HT-29 (cell line): ENCODE measurements at places on chromosomes 6 and 20.

DNA sequence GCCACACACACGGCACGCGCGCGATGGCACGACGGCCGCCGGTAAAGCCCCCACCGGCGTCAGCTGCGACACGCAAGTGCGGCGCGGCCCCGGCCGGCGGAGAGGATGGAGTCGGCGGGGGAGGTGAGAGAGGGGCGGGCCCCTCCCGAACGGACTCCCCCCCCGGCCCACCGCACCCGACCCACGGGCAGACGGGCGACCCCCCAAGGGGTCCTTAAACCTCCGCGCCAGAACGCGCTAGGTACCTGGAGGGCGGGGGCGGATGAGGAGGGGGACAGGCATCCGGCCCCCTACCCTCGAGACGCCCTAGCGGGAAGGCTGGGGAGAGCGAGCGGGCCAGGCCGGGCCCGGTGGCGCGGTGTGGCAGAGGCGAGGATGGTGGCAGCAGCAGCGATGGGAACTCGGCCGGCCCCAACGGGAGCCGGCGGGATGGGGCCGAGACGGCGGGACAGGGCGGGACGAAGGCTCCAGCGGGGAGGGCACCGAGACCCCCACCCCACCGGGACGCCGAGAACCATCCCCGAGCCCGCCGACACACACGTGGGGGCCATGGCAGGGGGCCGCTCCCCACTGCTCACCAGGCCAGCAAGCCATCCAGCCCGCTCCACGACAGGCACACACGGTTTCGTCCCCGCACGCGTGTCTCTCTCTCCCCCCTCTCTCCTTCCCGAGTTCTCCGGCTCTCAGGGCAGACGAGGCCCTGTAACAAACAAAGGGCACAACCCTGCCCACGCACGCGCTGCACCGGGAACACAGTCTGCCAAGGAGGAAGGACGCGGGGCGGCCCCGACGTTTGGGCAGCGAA lies 1515.4 kb upstream of the DEFB115 start:
- DNase-seq, result no peak

DNA sequence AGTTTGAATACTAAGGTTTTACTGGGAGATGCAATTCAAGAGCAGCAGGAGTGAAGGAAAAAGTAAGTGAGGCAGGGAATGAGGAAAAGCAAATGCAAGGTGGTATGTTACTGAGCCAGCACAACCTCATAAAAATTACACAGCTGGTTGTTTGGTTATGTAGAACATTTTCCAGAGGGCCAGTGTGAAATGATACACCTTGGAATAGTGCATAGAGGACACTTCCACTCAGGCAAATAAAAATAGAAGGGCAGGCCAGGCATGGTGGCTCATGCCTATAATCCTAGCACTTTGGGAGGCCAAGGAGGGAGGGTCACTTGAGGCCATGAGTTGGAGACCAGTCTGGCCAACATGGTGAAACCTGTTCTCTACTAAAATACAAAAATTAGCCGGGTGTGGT lies 43.4 kb upstream of the POPDC3 start:
- DNase-seq, result no peak

DNA sequence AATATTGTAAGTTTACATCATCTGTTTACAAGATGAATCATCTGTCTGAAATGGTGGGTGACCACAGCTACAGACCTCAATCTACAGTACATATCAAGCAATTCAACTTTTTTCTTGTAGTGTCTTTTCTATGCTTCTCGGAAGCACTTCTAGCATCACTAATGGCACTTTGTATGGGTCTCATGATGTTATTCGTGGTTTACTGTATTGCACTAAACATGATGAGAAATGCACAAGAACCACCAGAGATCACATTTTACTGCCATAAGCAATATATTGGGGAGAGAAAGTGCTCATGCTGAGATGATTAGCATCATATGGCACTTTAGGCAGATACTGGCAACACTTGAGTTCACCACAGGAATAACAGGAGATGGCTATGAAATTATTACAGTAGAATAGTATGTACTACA lies 15.4 kb upstream of the BTBD3 start:
- DNase-seq, result no peak

DNA sequence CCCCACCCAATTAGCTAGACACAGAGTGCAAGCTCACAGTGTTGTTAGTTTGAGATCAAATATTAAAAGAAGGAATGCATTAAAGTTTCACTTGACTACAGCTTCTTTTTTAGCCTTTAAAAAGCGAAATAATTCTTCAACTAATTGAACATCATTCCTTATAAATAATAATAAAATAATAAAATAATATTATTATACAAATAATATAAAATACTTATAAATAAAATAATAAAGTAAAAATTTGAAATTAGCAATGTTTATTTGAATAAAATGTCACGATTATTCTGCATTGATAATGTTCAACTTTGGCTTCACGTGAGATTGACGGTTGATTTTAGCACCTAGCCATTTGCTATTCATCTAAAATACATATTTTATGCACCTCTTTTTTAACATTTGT lies 819.3 kb downstream of the FRK start:
- DNase-seq, result no peak

DNA sequence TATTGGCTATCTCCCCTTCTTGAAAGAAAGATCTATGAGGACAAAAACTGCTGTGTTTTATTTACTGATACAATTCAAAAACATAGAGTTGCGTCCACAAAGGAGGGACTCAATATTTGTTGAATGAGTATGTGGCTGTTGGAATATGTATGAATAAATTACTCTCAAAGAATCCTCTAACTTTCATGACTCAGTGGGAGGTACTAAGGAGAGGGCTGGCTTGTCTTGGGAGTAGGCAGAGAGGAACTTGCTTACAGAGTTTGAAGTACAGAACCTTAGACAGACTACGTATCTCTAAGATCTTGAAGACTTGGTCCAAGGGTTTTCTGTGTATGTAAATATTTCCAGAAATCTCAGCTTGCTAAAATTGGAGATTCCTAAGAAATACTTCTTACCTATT lies 504.0 kb upstream of the PTCHD4 start:
- no peak for DNase-seq

- DNase-seq, result no peak
These were observed 678.1 kb upstream of the ID4 start for GRCh38 chr6:19159089-19159488.

- DNase-seq, result no peak
These were observed 5.6 kb upstream of the CEP85L start for GRCh38 chr6:118656847-118657451.

GRCh38 chr6:28683945-28684538 lies 158.4 kb downstream of the GPX5 start:
- DNase-seq, result peak; percentile 64

GRCh38 chr20:56835829-56836550 lies 206.9 kb downstream of the TFAP2C start:
- DNase-seq, result no peak

GRCh38 chr20:51456511-51457509 lies 85.7 kb downstream of the NFATC2 start:
- peak; percentile 100 for DNase-seq

GRCh38 chr6:53426667-53427270 lies 78.0 kb upstream of the ELOVL5 start:
- no peak for DNase-seq

GRCh38 chr6:158631678-158632537 lies 12.6 kb downstream of the DYNLT1 start:
- DNase-seq, result peak; percentile 87

DNA sequence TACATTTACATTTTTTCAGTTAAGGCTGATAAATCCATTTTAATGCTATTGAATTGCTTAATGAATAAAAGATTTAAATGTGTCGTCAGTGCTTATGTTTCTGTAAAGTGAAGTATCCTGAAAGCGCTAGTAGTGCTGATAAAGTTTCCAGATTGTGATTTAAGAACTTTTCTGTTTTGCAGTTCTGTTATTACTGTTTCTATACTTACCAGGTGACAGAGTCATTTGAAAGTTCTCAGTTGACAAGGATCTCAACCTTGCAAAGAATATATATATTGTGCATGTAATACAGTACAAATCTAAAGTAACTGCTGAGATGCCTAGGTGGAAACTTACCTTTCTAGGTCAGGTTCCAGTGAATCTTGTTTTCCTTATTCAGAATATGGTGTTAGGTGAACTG lies 201.8 kb downstream of the ARID1B start:
- DNase-seq, result no peak

- DNase-seq, result no peak
These were observed 90.3 kb downstream of the BCAS1 start for GRCh38 chr20:53980031-53980465.

GRCh38 chr6:113944701-113945100 lies 26.2 kb downstream of the HDAC2 start:
- no peak for DNase-seq

DNA sequence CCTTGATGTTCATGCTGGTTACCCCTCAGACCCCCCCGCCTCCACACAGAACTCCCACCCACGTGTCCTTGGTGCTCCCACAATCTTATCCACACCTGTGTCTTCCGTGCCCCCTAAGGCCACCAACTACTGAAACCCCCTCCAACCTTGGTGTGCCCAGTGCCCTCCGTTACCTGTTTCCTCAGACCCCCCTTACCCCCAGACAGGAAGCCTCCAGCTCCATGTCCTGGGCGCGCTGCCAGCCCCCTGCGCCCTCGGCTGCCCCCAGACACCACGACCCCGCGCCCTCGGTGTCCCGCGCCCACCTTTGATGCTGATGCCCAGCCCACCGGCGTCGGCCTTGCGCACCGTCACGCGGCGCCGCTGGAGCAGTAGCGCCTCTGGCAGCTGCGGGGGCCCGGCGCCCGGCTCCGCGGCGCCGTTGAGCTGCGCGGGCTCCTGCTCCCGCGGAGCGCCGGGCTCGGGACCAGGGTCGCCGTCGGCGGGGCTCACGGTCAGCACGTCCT lies 504 bp downstream of the SNTA1 start:
- no peak for DNase-seq

DNA sequence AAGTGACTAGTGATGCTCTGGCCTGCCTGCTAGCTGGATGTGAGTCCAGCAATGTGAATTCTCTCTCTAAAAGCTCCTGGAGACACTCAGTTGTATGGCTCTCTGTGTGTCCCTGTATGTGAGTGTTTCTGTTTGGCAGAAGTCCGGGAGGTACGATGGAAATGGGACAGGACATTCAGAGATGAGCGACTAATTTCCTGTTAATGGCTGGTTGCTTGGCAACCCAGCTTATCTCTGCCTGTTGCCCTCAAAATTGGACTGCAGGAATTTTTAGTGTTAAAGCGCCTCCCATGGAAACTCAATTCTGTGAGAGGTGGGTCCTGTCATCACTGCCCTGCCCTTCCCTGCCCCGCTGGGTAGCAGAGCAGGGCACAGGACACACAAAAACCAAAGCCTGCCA lies 136.8 kb upstream of the LRFN2 start:
- no peak for DNase-seq

DNA sequence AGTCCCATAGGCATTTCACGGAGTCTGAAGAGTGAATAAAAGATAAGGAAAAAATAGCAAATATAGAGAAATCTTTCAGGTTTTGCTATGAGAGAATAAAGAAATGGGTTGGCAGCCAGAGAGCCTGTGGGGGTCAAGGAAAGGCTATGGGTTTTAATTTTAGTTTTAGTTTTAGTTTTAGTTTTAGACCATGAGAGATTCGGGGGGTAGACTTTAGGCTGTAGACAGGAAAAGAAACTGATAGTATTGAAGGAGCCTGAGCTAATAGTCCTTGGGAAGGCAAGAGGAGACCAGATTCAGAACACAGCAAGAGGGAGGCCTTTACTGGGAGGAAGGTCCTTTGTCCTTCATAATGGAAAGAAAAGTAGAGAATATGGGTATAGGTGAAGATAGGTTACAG lies 19.3 kb downstream of the DOP1A start:
- DNase-seq, result no peak

DNA sequence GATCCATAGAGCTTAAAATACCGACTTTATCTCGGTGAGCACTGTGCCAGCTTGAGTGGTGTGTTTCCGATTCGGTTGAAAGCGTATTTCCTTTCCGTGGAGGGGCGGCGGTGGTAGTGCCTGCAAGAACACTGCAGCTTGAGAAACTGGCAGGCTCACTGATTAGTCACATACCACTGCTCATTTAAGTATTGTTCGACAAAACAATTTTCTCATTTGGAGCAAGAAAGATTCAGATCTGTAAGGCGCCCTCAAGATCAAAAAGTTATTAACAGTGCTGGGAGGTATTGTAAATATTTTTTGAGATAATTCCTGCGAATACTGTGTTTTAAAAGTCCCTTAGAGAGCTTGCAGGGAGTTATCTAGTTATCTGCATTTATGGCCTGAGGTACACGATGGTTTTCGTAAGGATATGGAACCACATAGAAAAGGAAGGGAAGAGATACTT lies 1.3 kb downstream of the MAPK14 start:
- peak; percentile 70 for DNase-seq

DNA sequence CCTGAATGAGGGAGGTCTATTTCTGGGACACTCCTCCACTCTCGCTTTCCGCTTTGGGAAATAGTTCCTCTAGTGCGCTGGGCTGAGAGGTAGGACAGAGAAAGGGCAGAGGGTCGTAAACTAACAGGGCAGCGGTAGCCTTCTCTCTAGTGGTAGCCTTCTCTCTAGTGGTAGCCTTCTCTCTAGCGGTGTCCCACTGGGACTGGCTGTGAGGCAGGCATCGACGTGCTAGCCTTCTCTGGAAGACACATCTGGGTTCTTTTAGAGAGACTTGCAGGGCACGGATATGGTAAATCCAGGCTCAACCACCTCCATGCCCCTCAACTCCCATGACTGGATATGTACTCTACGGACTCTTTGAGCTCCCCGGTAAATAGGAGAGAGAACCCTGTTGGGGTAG lies 74.7 kb upstream of the SLC22A16 start:
- DNase-seq, result no peak

DNA sequence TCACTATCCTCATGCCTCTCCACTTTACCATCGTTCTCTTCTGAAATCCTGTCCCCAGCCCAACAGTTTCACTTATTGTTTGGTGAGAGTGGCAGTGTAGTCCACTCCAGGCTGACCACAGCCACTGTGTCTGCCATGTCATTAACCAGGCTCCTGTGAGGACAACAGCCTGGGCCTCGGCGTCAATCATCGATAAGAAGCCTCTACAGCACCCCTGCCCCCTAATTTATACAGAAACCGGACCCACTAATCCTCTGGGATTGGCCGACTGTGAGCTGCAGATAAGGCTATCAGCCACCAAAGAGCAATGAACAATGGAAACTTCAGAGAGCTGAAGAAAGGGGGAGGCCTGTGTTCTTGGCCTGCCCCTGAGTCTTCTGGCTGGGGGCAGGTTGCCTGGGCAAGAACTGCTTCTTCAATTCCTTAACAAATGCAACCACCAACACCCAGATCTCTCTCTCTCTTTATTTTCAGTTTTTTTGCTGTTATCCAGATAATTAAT lies 3.4 kb downstream of the EGFL8 start:
- no peak for DNase-seq

DNA sequence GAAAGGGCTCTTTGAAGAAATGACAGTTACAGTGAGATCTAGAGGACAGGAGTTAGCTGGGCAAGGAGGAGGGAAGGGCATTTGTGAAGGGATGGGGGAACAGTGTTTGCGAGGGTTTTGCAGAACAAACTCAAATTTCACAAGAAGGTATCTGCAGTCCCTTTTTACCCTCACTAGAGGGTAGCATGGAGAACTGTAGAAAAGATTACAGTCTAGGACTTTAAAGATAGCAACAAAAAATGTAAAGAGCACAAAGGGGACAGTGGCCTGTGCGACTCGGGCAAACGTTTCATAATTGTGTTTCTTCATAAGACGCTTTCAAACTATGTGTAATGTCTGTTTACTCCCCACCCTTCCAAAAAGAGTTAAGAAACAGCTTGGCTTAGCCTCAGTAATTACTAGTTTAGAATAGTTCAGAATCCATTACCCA lies 21.2 kb upstream of the ASXL1 start:
- DNase-seq, result peak; percentile 63
